ENCODE measurements at places on chromosomes 12 and 14.
A peak's percentile ranks its signal among the peaks of the same experiment; 100 is the strongest.

- H3K4me3 ChIP-seq = no peak overlapping the region
- no peaks in the 10 kb centered on the region for H3K4me1 ChIP-seq
- no peak overlapping the region for H3K27ac ChIP-seq
- H3K27me3 ChIP-seq = no peaks in the 10 kb centered on the region
- DNase-seq = no peak
- H3K36me3 ChIP-seq = no peaks in the 10 kb centered on the region
Measured at GRCh38 chr12:116568203-116568602, 9.0 kb downstream of the MAP1LC3B2 start.

DNA sequence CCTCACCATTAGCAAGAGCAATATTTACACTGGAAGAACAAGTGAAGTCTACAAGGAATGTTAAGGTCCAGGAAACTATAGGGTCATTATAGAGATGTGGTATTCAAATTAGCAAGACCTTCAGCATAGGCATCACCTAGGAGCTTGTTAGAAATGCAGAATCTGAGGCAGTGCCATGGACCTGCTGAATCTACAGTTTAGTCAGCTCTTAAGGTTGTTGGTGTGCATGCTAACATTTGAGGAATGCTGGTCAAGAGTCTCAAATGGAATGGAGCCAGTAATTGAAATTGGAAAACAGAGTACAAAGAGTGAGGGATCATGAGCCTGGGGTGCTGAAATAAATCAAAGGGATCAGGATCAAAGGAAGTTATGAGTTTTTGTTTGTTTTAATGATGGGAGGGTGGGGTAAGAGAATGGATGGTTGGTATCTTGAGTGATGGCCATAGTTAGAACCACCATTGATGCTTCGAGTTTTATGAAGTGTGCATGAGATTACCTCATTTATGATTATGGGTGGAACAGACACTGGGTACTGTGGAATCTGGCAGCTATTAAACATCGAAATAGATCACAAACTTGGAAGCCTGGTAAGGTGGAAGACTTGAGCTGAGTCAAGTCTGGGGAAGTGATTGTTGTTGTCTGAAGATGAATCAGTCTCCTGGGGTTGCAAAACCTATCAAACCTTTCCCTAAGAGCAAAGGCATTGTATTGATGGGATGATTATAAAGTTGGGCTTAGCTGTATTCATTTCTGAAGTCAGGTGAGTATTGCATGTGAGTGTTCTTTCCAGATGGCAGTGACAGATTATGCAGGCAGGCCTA is 323.3 kb upstream of the E2F7 start:
- H3K4me3 ChIP-seq = no peak overlapping the region
- H3K27me3 ChIP-seq = no peaks in the 10 kb centered on the region
- no peak for DNase-seq
- peaks cover 8% of the 10 kb centered on the region for H3K4me1 ChIP-seq

- no peaks in the 10 kb centered on the region for H3K27me3 ChIP-seq
- H3K4me3 ChIP-seq = peak overlapping the region; percentile 61
- peak; percentile 92 for DNase-seq
- peak overlapping the region; percentile 65 for H3K27ac ChIP-seq
- peaks cover 6% of the 10 kb centered on the region for H3K4me1 ChIP-seq
- H3K36me3 ChIP-seq = no peaks in the 10 kb centered on the region
Measured at GRCh38 chr14:24113801-24114531, 611 bp upstream of the DCAF11 start.

GRCh38 chr12:86249851-86250250 is 6.3 kb downstream of the MGAT4C start:
- H3K4me3 ChIP-seq = no peak overlapping the region
- no peaks in the 10 kb centered on the region for H3K4me1 ChIP-seq
- H3K36me3 ChIP-seq = no peaks in the 10 kb centered on the region
- no peak for DNase-seq
- no peak overlapping the region for H3K27ac ChIP-seq
- H3K27me3 ChIP-seq = no peaks in the 10 kb centered on the region

- no peak for DNase-seq
- no peaks in the 10 kb centered on the region for H3K36me3 ChIP-seq
- H3K4me3 ChIP-seq = no peak overlapping the region
- no peak overlapping the region for H3K27ac ChIP-seq
- H3K27me3 ChIP-seq = no peaks in the 10 kb centered on the region
- no peaks in the 10 kb centered on the region for H3K4me1 ChIP-seq
Measured at GRCh38 chr12:10624605-10625004, 11.2 kb upstream of the MAGOHB start.

GRCh38 chr12:125185311-125185739 is 120.1 kb downstream of the AACS start:
- peak overlapping the region; percentile 0 for H3K27ac ChIP-seq
- peak overlapping the region; percentile 94 for H3K4me3 ChIP-seq
- H3K27me3 ChIP-seq = peaks cover 59% of the 10 kb centered on the region
- peaks cover 54% of the 10 kb centered on the region for H3K4me1 ChIP-seq
- peak; percentile 83 for DNase-seq

DNA sequence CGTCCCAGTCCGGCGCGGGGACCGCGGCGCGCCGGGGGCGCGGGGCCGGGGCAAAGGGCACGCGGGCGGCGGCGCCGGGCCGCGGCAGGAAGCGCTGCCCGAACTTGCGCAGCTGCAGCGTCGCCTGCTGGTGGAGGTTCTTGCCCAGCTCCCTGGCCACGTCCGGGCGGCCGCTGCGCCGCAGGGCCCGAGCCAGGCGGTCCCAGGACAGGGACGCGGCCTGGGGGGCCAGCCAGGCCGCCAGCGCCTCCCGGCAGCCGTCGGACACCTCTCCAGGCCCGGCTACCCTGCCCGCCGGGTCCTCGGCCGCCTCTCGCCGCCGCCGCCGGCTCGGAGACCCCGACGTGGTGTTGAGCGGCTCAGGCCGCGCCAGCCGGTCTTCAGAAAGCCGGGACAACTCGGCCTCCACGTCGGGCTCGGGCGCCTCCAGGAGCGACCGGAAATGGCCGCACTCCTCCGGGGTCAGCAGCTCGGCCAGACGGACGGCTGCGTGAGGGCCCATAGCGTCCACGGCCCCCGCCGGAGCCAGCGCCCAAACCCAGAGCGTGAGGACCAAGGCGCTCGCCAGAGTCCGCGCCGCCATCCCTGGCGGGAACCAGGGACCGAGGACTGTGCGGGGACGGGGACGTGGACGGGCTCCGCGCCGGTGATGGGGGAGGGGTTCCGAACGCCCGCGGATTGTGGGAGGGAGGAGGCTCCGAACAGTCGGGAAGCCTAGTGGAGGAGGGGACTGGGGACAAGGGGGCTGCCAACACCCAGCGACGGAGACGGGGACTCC is 34.0 kb downstream of the FIGNL2 start:
- H3K4me3 ChIP-seq = peak overlapping the region; percentile 60
- no peaks in the 10 kb centered on the region for H3K4me1 ChIP-seq
- no peaks in the 10 kb centered on the region for H3K36me3 ChIP-seq
- H3K27ac ChIP-seq = no peak overlapping the region
- H3K27me3 ChIP-seq = peaks cover 31% of the 10 kb centered on the region

GRCh38 chr14:88204221-88204620 is 118.8 kb downstream of the KCNK10 start:
- no peak overlapping the region for H3K4me3 ChIP-seq
- no peaks in the 10 kb centered on the region for H3K36me3 ChIP-seq
- H3K4me1 ChIP-seq = peaks cover 7% of the 10 kb centered on the region
- no peak for DNase-seq
- no peak overlapping the region for H3K27ac ChIP-seq

Measured in neural progenitor cell (in vitro differentiated cells).